T-cell (primary cell): ENCODE measurements at places on chromosomes 1 and 21. TPM values are rescaled to one million over a fixed set of nuclear protein-coding genes. Genes with fewer than 3 reads are reported as not detected.

Gene GJA9
- not detected for total RNA-seq

Gene OVAAL
- total RNA-seq, result not detected

Gene ITGB2
- 498 TPM for total RNA-seq

Gene ADAMTSL4
- 0.49 TPM for total RNA-seq

Gene C2CD4D
- total RNA-seq, result 0.85 TPM

Gene TMEM82
- total RNA-seq, result not detected

- H3K4me3 ChIP-seq, result no peak overlapping the region
- H3K27ac ChIP-seq, result no peak overlapping the region
- H3K27me3 ChIP-seq, result no peaks in the 10 kb centered on the region
- no peak for DNase-seq
- no peaks in the 10 kb centered on the region for H3K36me3 ChIP-seq
Observed at GRCh38 chr1:163163881-163164582, 38.7 kb downstream of the RGS5 start.

GRCh38 chr1:222382171-222382570, 165.7 kb downstream of the HHIPL2 start:
- DNase-seq, result no peak
- no peaks in the 10 kb centered on the region for H3K4me1 ChIP-seq
- no peaks in the 10 kb centered on the region for H3K27me3 ChIP-seq
- H3K27ac ChIP-seq, result no peak overlapping the region

- no peak overlapping the region for H3K4me3 ChIP-seq
- H3K27ac ChIP-seq, result no peak overlapping the region
- H3K4me1 ChIP-seq, result no peaks in the 10 kb centered on the region
- no peak for DNase-seq
Observed at GRCh38 chr1:10979483-10979920, 33.0 kb upstream of the TARDBP start.

GRCh38 chr1:71676979-71677925, 596.4 kb upstream of the ZRANB2 start:
- no peak for DNase-seq
- no peak overlapping the region for H3K4me3 ChIP-seq
- H3K27ac ChIP-seq, result no peak overlapping the region
- no peaks in the 10 kb centered on the region for H3K36me3 ChIP-seq
- H3K27me3 ChIP-seq, result no peaks in the 10 kb centered on the region

GRCh38 chr1:17061486-17061885, 7.7 kb upstream of the SDHB start:
- no peak overlapping the region for H3K4me3 ChIP-seq
- H3K27me3 ChIP-seq, result peaks cover 2% of the 10 kb centered on the region
- H3K27ac ChIP-seq, result no peak overlapping the region
- H3K36me3 ChIP-seq, result no peaks in the 10 kb centered on the region
- DNase-seq, result no peak
- no peaks in the 10 kb centered on the region for H3K4me1 ChIP-seq

- peaks cover 16% of the 10 kb centered on the region for H3K36me3 ChIP-seq
- peak overlapping the region; percentile 21 for H3K27ac ChIP-seq
- H3K27me3 ChIP-seq, result no peaks in the 10 kb centered on the region
- no peak overlapping the region for H3K4me3 ChIP-seq
- DNase-seq, result no peak
- peaks cover 19% of the 10 kb centered on the region for H3K4me1 ChIP-seq
Observed at GRCh38 chr1:173863224-173864161, 4.3 kb downstream of the GAS5 start.

DNA sequence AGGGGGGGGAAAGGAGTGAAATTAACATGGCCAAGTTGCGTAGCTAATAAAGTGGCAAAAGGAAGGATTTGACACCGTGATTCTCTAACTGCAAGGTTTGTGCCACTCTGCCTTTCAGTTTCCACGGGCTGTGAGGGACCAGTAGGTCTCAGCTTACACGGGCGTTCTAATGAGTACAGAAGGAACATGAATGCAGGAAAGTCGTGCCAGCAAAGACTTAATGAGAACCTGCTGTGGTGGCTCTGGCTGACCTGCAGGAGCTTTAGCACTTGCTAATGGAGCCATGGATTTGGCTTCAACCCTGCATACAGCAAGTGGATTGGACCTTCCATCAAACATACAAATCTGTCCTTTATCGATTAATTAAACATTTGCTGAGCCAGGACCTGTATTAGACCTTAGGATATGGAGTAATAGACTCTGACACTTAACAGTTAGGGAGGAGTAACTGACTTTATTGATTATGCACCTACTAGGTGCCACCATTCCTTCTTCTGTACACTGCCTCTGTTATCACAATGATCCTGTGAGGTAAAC, 15.1 kb upstream of the PITHD1 start:
- H3K4me3 ChIP-seq, result no peak overlapping the region
- no peaks in the 10 kb centered on the region for H3K27me3 ChIP-seq
- DNase-seq, result no peak
- H3K36me3 ChIP-seq, result peaks cover 6% of the 10 kb centered on the region

DNA sequence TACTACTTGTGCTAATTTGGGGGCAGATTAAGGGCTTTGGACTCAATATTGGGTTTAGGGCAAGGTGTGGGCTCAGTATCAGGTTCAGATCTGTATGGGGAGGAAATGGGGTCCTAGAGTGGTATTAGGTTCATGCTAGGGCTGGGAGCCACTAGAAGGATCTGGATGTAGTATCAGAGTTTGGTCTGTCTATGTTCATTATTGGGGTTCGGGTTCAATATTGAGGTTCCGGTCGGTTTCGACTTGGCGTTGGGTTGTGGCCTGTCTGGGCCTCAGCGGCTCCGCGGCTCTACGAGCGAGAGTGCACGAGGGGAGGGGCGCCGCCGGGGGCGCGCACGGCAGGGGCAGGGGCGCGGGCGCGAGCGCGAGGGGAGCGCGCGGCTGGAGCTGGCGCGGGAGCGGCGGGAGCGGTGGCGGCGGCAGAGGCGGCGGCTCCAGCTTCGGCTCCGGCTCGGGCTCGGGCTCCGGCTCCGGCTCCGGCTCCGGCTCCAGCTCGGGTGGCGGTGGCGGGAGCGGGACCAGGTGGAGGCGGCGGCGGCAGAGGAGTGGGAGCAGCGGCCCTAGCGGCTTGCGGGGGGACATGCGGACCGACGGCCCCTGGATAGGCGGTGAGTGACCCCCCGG, at the start of gene PTPRF:
Gene PTPRF (plus strand): TSS at position 401 of the 624 bp plus-strand sequence. CDS start 14,193 bp downstream, outside the sequence.
- H3K27me3 ChIP-seq, result peaks cover 53% of the 10 kb centered on the region
- no peak within 1 kb of the TSS for H3K27ac ChIP-seq
- peak within 1 kb of the TSS; percentile 24 for H3K4me3 ChIP-seq
- H3K36me3 ChIP-seq, result no peaks in the 10 kb centered on the region
- peak; percentile 16 for DNase-seq

- no peaks in the 10 kb centered on the region for H3K4me1 ChIP-seq
- no peak overlapping the region for H3K4me3 ChIP-seq
- DNase-seq, result no peak
- H3K27ac ChIP-seq, result no peak overlapping the region
- H3K36me3 ChIP-seq, result no peaks in the 10 kb centered on the region
Observed at GRCh38 chr1:4612991-4613390, 41.4 kb upstream of the AJAP1 start.

DNA sequence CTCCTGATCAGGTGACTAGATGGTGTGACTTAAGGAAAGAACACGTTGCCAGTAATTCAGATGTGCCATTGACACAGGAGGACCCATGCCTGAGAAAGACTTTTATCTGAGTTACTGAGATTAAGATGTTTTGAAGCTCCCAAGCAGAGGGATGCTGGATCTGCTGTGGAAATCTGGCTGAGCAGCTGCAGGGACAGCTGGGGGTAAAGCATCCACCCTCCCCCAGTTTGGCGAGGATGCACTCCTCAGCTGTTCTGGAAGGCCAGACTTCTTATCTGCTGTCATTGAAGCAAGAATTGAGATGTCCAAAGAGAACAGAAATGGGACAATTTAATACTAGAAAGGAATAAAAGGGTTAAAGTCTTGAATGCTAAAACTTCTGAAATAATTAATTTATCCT, 25.7 kb downstream of the TTC3 start:
- DNase-seq, result no peak
- no peak overlapping the region for H3K27ac ChIP-seq
- H3K4me3 ChIP-seq, result no peak overlapping the region
- H3K27me3 ChIP-seq, result no peaks in the 10 kb centered on the region
- H3K4me1 ChIP-seq, result no peaks in the 10 kb centered on the region
